Activated naive CD4-positive, alpha-beta T cell treated with anti-CD3 and anti-CD28 coated beads for 36 hours (primary cell): ENCODE measurements at places on chromosomes 2 and 18.

GRCh38 chr18:23871410-23871809 is 143.1 kb upstream of the TTC39C start:
- H3K4me3 ChIP-seq = no peak overlapping the region
- no peaks in the 10 kb centered on the region for H3K27me3 ChIP-seq
- peak; percentile 66 for DNase-seq
- H3K27ac ChIP-seq = peak overlapping the region; percentile 65
- H3K36me3 ChIP-seq = no peaks in the 10 kb centered on the region

GRCh38 chr2:158714420-158714819 is 80.7 kb upstream of the DAPL1 start:
- no peak overlapping the region for H3K27ac ChIP-seq
- no peak overlapping the region for H3K4me3 ChIP-seq
- H3K27me3 ChIP-seq = peaks cover 12% of the 10 kb centered on the region

GRCh38 chr2:158990397-158991214 is 22.2 kb downstream of the TANC1 start:
- no peak overlapping the region for H3K4me3 ChIP-seq
- H3K4me1 ChIP-seq = no peaks in the 10 kb centered on the region
- no peak overlapping the region for H3K27ac ChIP-seq
- H3K27me3 ChIP-seq = peaks cover 4% of the 10 kb centered on the region
- DNase-seq = no peak

DNA sequence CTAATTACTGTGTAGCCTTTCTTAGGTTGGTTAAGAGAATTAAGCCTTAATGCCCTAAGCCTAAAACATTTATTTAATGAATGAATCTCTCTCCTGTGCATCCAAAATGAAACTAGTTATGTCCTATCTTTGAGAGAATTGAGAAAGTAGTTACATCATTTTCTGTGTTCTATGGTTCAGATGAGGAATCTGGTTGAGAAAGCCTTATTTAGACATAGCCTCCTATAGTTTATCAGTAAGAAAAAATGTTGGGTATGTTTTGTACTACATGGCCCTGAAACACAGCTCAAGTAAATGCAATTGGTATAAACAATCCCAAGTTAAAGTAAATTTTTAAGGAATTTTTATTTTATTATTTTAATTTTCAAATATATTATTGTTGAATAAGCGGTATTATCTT is 25.9 kb upstream of the RAMP1 start:
- no peak overlapping the region for H3K4me3 ChIP-seq
- no peaks in the 10 kb centered on the region for H3K4me1 ChIP-seq
- DNase-seq = no peak
- H3K27ac ChIP-seq = no peak overlapping the region

DNA sequence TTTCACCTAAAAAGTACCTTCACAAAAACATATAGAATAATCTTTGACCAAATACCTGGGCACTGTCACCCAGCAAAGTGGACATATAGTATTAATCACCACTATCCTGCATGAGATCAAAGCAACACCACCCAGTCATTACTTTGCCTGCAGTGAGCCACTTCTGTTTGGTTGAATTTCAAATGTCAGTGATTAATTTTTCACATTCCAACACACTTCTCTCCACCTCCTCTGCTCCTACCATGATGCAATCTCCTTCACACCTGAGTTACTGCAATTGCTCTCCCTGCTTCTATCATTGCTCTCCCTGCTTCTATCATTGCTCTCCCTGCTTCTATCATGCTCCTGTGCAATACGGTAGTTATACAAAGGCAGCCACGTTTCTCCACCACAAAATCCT is 106.1 kb upstream of the NETO1 start:
- no peak for DNase-seq
- no peak overlapping the region for H3K4me3 ChIP-seq
- no peak overlapping the region for H3K27ac ChIP-seq
- H3K4me1 ChIP-seq = no peaks in the 10 kb centered on the region
- H3K36me3 ChIP-seq = no peaks in the 10 kb centered on the region

DNA sequence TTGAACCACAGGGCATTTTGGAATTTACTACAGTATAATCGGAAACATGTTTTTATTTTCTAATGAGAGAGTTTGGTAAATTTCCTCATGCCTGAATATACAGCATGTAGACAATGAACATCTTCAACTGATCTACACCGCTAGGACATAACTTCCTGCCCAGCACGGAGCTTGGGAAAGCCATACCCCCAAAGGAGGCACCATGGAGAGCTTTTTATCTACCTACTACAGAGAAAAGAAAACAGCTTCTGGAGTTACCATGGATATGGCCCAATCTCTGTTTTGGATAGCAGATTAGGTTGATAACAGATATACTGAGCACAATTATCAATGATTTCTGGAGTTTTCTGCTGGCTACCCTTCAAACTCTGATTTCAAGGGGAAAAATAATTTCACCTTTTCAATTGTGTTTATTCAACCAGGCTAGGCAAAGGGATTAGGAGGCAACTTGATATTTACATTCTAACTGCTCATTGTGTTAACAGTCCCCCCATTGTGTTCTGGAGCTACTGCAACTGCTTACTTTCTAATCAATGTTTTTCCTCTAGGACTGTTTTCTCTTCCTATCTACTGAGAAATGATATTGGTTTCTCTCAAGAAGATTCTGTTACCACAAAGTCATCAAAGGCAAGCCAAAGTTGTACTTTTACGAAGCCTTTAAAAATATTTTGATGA is 123.0 kb upstream of the ARHGAP28 start:
- H3K27me3 ChIP-seq = no peaks in the 10 kb centered on the region
- no peak for DNase-seq
- H3K4me3 ChIP-seq = no peak overlapping the region

- peak overlapping the region; percentile 100 for H3K4me3 ChIP-seq
- H3K36me3 ChIP-seq = peaks cover 42% of the 10 kb centered on the region
Measured at GRCh38 chr2:38751596-38752410, 642 bp upstream of the SRSF7 start.

DNA sequence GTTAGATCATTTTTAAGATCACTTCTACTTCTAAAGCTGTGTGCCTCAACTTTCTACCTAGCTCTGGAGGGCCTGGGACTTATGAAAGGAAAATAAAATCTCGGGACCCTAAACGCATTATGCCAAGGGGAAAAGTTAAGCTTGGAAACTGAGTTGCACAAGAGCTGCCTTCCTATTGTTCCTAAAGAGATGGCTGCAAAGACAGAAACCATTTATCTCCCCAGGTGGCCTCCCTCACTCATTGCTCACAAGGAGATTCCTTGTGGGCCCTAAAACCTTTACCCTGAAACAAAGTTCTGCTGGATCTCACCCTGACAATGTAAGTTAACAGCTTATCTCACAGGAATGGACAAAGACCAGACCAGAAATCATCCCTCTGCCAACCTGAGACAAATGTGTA is 26.8 kb downstream of the TUBB6 start:
- H3K4me1 ChIP-seq = no peaks in the 10 kb centered on the region
- H3K27me3 ChIP-seq = no peaks in the 10 kb centered on the region
- H3K4me3 ChIP-seq = no peak overlapping the region
- peaks cover 31% of the 10 kb centered on the region for H3K36me3 ChIP-seq
- DNase-seq = no peak

GRCh38 chr18:71079606-71080005 is 790.8 kb downstream of the SOCS6 start:
- peaks cover 3% of the 10 kb centered on the region for H3K27me3 ChIP-seq
- H3K36me3 ChIP-seq = no peaks in the 10 kb centered on the region
- no peak overlapping the region for H3K27ac ChIP-seq
- H3K4me3 ChIP-seq = no peak overlapping the region

DNA sequence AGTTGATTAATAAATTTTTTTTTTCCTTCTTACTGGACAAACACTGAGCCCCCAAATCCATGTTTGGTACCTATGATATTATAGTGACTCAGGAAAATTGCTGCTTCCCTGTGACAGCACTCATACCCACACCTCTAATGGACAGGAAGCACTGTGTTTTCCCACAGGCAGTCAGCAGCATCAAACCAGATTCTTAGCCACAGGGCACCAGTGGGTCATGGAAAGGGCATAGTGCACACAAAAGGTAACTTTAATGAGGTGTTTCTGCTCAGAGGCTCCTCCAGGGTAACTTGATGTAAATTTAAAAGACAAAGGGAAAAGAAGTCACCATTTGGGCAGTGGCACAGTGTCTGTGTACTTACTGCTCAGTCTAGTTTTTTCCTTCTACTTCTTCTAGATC is 34.1 kb downstream of the SERPINB11 start:
- no peaks in the 10 kb centered on the region for H3K36me3 ChIP-seq
- H3K27me3 ChIP-seq = no peaks in the 10 kb centered on the region
- H3K4me1 ChIP-seq = no peaks in the 10 kb centered on the region
- H3K27ac ChIP-seq = no peak overlapping the region
- no peak for DNase-seq

- H3K4me1 ChIP-seq = peaks cover 14% of the 10 kb centered on the region
- no peak overlapping the region for H3K4me3 ChIP-seq
- no peak overlapping the region for H3K27ac ChIP-seq
Measured at GRCh38 chr18:58394602-58395425, 234.1 kb downstream of the ALPK2 start.

DNA sequence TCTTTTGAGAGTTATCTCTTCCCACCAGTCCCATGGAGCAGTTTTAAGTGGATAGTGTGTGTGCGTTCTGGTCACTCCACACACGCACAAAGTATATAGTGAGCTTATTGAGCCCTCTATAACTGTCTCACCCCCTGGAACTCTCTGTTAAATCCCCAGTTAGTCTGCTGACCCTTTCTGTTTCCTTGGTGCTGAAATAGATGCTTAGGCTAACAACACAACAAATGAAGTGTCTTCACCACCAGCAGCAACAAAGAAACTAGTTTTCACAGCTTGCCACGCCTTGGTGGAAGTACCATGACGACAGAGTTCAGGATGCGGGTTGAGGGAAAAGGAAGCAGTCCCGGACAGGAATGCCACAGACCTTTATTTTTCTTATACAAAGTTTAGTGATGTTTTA is 203.5 kb upstream of the TMEFF2 start:
- no peak for DNase-seq
- no peak overlapping the region for H3K27ac ChIP-seq
- H3K4me3 ChIP-seq = no peak overlapping the region
- H3K4me1 ChIP-seq = no peaks in the 10 kb centered on the region
- H3K36me3 ChIP-seq = no peaks in the 10 kb centered on the region

GRCh38 chr2:97718942-97719341 is 5.6 kb downstream of the ZAP70 start:
- peak overlapping the region; percentile 95 for H3K27ac ChIP-seq
- peak overlapping the region; percentile 85 for H3K4me3 ChIP-seq
- H3K36me3 ChIP-seq = peaks cover 52% of the 10 kb centered on the region
- H3K27me3 ChIP-seq = no peaks in the 10 kb centered on the region

DNA sequence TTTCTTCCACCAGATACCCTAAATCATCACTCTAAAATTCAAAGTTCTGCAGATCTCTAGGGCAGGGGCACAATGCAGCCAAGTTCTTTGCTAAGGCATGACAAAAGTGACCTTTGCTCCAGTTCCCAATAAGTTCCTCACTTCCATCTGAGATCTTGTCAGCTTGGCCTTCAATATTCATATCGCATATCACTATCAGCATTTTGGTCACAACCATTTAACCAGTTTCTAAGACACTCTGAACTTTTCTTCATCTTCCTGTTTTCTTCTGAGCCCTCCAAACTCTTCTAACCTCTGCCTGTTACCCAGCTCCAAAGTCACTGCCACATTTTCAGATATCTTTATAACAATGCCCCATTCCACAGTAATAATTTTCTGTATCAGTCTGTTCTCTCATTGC is 452.6 kb upstream of the TRIB2 start:
- no peaks in the 10 kb centered on the region for H3K27me3 ChIP-seq
- H3K36me3 ChIP-seq = no peaks in the 10 kb centered on the region
- DNase-seq = no peak
- H3K27ac ChIP-seq = no peak overlapping the region
- peaks cover 34% of the 10 kb centered on the region for H3K4me1 ChIP-seq

GRCh38 chr18:363301-364085 is 95.6 kb upstream of the THOC1 start:
- H3K27me3 ChIP-seq = peaks cover 4% of the 10 kb centered on the region
- no peaks in the 10 kb centered on the region for H3K36me3 ChIP-seq
- no peak for DNase-seq
- H3K27ac ChIP-seq = no peak overlapping the region
- H3K4me3 ChIP-seq = no peak overlapping the region
- H3K4me1 ChIP-seq = no peaks in the 10 kb centered on the region

GRCh38 chr18:52422985-52423601 is 83.1 kb downstream of the DCC start:
- H3K4me1 ChIP-seq = no peaks in the 10 kb centered on the region
- no peak overlapping the region for H3K27ac ChIP-seq
- H3K36me3 ChIP-seq = no peaks in the 10 kb centered on the region
- DNase-seq = no peak
- no peak overlapping the region for H3K4me3 ChIP-seq
- H3K27me3 ChIP-seq = no peaks in the 10 kb centered on the region

- no peak for DNase-seq
- no peaks in the 10 kb centered on the region for H3K27me3 ChIP-seq
- no peak overlapping the region for H3K27ac ChIP-seq
- no peaks in the 10 kb centered on the region for H3K4me1 ChIP-seq
Measured at GRCh38 chr2:141058556-141058955, 1072.3 kb downstream of the LRP1B start.

DNA sequence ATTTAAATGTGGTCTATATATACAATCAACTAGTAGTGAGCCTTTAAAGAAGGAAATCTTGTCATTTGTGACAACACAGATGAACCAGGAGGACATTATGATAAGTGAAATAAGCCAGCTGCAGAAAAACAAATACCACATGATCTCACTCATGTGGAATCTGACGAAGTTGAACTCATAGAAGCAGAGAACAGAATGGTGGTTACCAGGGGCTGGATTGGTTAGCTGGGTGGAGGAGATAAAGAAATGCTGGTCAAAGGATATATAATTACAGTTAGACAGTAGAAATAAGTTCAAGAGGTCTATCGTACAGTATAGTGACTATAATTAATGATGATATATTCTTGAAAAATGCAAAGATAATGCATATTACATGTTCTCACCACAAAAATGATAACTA is 267.9 kb downstream of the FBXO15 start:
- H3K27ac ChIP-seq = no peak overlapping the region
- no peaks in the 10 kb centered on the region for H3K4me1 ChIP-seq
- peaks cover 3% of the 10 kb centered on the region for H3K27me3 ChIP-seq
- H3K36me3 ChIP-seq = no peaks in the 10 kb centered on the region
- no peak for DNase-seq
